CD4-positive, alpha-beta T cell treated with Interleukin-15 for 4 hours (primary cell): ENCODE measurements at places on chromosomes 2 and 18.

DNA sequence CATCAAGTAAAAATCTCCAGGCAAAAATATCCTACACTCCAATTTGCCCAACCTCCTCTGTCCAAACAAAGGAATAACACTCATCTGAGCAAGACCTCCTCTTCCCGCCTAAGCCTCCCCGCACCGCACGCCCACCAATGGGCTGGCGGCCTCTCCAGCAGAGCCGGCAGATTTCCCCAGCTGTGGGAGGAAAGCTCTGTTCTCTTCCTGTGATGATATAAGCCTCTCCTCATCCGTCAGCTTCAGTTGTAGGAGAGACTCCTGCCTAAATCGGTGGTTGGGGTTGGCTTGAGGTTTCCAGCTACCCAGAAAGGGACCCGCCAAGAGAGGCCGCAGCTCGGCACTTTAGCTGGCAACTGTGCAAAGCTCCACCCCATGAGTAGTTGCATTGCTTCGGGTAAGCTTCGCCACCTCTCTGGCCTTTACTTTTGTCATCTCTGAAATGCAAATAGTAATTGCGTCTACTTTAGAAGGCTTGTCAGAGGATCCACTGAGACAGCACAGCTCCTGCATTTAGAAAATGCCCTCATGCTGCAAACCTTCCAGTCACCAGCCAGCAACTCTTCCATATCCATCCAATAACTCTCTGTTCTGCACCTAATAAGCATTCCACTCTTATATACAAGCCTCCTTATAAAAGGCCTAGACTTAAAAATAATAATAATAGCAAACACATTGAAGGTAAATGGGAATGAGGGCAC, 146.4 kb downstream of the MYT1L start:
- no peak for DNase-seq

GRCh38 chr18:46751882-46752281, 5.0 kb downstream of the ST8SIA5 start:
- DNase-seq, result no peak

- no peak for DNase-seq
Measured at GRCh38 chr2:11746807-11747459, 501 bp downstream of the LPIN1 start.

- DNase-seq, result no peak
Measured at GRCh38 chr2:49834433-49834832, 680.1 kb upstream of the FSHR start.

- DNase-seq, result no peak
Measured at GRCh38 chr18:4597301-4597700, 142.2 kb upstream of the DLGAP1 start.

- no peak for DNase-seq
Measured at GRCh38 chr2:71575966-71576365, 122.6 kb downstream of the DYSF start.

DNA sequence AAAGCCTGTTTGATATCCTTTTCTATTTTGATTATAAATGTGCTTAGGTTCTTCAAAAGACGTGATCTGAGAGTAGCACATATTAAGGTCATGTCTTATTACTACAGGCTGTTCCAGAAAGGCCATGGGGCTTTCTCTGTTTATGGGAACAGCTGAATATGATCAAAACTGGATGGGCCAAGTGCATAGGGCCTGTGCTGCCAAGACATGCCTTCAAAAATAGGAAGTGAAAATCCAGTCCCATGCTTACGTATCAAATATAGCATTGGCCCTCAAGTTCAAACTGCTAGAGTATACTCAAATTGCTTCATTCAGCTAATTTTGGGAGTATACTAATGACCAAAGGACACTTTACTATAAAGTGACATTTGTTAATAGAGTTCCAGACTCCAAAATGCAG, 24.1 kb downstream of the SLC25A52 start:
- DNase-seq, result no peak

GRCh38 chr2:168565112-168565511, 109.0 kb downstream of the CERS6 start:
- DNase-seq, result no peak

GRCh38 chr2:238239543-238239862, 335 bp downstream of the HES6 start:
- DNase-seq, result no peak

DNA sequence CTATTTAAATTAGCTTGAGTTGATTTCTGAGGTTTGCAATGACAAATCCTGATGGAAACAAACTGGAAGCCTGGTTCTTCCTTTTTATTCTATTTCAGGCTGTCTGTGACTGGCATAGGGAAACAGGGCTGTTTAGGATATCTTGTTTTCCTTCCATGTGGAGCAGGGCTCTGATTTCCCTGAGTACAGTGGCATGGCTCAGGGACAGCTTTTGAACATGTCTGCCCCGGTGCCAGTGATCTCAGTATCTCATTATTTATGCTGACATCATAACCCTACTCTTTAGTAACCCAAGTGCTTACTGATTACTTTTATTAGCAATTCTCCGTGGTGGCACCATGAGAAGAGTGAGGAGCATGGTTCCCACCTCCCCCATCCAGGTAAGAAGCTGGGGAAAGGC, 720.3 kb downstream of the GALR1 start:
- DNase-seq, result no peak

- DNase-seq, result no peak
Measured at GRCh38 chr2:120316528-120317179, 29.3 kb upstream of the INHBB start.

DNA sequence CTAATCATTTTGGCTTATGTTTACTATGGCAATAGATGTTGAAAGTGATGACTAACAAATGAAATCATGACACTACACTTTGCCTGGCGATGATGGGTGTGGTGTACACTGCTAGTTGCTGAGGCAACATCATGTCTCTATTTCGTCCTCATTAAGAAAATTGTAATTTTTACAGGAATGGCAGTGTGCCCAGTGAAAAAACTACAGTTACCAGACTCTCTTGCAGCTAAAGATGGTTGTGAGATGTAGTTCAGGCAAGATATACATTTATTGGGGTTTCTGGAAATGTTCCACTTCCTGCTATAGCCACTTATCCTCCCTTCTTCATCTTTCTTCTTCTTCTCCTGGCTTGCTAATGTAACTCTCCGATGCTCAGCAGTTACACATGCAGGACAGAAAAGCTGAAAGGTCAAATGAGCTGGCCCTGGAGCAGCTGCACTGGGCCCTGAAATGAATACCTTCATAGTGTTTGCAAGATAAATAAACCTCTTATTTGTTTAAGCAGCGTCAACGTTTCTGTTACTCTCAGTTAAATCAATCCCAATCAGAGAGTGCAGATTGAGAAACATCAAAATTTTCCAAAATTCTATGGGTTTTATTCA, 46.0 kb downstream of the SOCS6 start:
- DNase-seq, result no peak

DNA sequence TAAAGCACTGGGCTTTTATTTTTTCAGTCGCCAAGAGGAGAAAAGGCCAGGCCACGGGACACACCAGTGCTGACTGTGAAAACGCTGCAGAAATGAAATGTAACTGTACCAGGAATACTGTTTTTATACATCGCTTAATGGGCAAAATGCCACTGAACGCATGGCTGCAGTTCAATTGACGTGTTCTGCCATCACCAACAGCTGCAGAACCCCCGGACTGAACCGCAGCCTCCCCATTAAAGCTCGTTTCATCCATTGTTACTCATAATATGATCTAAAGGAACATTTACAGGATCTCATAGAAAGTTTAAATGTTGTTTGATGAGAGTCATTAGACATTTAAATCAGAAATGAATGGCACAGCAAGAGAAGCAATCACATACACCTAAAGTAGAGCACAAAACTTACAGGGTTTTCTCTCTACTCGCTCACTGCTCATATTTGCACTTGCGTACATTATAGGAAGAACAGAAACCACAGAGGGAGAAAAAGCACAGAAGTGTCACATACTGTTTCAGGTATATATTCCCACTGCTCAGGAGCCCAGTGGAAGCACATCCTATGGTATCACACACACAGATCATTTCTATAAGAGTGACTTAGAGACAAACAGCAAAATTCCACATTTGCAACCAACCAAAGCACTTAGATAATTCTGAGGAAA, 35.3 kb downstream of the TCF4 start:
- no peak for DNase-seq

DNA sequence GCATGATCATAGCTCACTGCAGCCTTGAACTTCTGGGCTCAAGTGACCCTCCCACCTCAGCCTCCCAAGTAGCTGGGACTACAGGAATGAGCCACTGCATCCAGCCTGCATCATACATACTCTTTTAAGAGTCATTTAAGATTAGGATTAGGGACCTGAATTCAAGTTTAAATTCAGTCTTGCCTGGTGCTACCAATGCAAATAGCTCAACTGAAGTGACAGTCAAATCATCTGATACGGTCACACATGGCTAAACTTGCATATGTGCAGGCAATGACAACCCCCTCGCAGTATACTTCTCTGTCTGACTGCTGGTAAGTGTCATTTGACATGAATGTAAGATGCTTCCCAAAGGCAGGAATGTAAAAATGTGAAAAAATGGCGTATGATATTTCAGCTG, 31.8 kb upstream of the TMEM131 start:
- no peak for DNase-seq

DNA sequence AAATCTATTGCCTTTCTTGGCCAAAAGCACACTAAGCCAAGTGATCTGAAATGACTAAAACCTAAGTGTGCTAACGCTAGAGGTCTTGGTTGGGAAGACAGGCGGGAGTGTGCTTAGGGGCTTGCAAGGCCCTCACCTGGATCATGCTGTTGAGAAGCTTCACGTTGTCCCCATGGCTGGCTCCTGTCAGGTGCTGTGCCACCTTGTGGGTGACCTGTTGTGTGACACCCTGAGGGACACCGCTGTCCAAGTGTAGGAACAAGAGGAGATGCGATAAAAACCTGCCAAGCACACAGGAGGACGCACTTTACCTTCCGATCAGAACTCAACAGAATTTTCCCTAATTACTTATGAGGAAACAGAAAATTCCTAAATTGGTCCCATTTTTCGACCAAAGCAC, 50.8 kb downstream of the EPG5 start:
- DNase-seq, result no peak

DNA sequence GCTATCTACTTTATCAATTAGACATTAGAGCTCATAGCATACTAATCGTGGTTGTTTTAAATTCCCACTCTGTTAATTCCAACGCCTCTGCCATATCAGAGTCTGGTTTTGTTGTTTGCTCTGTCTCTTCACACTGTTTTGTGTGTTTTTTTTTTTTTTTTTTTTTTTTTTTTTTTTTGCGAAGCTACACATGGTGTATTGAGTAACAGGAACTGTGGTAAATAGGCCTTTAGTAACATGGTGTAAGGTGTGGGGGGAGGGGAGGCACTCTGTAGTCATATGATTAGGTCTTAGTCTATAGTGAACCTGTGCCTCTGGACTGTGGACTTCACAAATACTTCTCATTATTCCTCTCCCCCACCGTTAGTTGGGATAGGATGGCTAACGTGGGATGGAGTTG, 370.7 kb upstream of the RAB12 start:
- DNase-seq, result no peak

- DNase-seq, result peak; percentile 77
Measured at GRCh38 chr18:58321986-58322385, 278.0 kb downstream of the NEDD4L start.

DNA sequence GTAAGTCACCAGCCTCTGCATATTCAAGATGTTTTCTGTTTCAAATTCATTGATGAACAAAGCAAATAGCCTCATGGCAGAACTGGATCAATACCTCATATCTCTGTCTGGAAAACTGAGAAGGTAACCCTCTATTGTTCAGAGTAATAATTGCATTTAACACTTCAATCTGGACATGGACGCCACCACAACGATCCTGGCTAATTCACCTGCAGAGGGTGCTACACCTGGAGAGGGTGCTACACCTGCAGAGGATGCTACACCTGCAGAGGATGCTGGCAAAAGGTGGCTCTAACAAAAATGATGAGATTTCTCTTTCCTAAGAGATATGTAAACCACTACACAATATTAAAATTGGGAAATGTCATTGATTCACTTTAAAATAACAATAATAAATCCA, 183.1 kb upstream of the HNRNPA3 start:
- no peak for DNase-seq

GRCh38 chr2:216024779-216025336, 11.5 kb upstream of the MREG start:
- DNase-seq, result no peak

- DNase-seq, result no peak
Measured at GRCh38 chr2:200615247-200615646, 29.4 kb downstream of the AOX1 start.

DNA sequence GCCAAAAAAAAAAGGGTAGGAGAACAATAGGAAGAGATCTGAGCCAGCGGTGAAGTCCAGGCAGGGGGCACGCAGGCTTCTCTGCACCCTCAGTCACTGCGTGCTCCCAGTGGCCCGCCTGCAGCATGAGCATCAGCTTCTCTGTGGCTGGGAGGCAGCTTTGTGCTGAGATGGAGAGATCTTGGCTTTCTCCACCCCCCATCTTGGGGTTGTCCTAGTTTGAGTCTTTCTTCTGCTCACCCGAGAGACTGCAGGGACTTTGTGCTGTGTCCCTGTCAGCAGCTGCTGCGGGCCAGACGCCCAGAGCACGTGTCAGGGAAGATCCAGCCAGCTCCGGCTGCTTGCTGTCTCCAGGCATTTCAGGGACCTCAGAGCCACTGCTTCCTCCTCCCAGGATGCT, 20.3 kb downstream of the TRAPPC12 start:
- no peak for DNase-seq

DNA sequence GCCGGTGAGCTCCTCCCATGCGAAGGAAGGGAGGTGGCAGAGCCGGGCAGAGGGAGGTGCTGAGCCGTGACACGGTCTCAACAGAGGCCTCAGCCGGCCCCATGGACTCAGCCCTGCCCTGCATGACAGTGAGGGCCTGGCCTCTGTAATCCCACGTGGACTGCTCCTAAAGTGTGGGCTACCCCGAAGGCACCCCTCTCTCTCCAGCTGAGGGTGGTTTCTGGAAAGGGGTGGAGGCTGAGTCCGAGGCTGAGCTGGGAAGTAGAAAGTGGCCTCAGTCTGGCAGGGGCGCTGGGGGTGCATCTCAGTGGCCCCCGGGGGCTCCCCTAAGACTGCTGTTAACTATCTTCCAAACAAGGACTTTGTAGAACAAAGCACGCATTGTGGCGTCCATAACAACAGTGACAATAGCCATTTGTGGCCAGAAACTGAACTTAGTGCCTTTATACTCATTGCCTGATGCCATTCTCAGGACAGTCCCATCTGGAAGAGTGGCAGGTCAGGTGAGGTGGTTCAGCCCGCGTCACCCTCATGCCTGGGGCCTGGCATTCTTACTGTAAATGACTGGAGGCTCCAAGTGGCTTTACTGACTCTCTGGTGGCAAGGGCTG, 192.4 kb downstream of the TWIST2 start:
- no peak for DNase-seq

DNA sequence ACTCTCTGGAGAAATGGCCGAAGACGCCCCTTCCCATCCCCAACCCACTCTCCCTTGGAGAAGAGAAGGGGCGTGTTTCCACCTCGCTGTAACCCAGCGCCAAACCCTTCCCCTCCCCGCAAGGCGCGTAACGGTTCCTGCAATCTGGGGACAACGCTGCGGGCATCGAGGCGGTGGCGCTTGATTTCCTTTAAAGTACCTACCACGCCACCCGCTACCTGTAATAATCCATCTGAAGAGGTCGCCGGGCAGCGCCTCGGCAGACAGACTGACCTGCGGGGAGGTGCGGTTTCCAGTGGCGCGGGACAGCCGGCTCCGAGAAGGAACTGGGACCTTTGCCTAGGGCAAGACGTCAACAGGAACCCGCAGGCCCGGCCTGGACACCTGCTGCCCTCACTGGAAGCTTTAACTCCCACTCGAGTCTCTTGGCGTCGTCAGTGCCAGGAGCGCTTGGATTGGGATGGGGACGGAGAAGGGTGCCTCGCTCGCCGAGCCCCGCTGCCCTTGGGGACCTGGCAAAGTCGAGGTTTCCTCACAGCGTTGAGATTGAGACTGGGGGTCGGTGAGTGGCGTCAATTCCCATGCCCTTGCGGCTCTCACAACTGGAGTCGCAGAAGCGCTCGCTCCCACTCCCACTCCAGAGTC, at the start of gene CYP1B1:
TSS of gene CYP1B1 (minus strand) at position 645 of the 645 bp plus-strand sequence. CDS start 763 bp downstream, outside the sequence.
- no peak for DNase-seq

- DNase-seq, result no peak
Measured at GRCh38 chr2:226839951-226840350, 4.1 kb downstream of the RHBDD1 start.
